T-helper 2 cell treated with Interferon-gamma antibody and Interleukin-4, amounts not matched to agents 5 μg/mL and 100 μg/mL, for 36 hours (primary cell): ENCODE measurements at places on chromosomes 3 and 15.

GRCh38 chr3:99579246-99579645 is 59.1 kb upstream of the COL8A1 start:
- H3K27me3 ChIP-seq, result no peaks in the 10 kb centered on the region
- DNase-seq, result no peak
- no peak overlapping the region for H3K27ac ChIP-seq

DNA sequence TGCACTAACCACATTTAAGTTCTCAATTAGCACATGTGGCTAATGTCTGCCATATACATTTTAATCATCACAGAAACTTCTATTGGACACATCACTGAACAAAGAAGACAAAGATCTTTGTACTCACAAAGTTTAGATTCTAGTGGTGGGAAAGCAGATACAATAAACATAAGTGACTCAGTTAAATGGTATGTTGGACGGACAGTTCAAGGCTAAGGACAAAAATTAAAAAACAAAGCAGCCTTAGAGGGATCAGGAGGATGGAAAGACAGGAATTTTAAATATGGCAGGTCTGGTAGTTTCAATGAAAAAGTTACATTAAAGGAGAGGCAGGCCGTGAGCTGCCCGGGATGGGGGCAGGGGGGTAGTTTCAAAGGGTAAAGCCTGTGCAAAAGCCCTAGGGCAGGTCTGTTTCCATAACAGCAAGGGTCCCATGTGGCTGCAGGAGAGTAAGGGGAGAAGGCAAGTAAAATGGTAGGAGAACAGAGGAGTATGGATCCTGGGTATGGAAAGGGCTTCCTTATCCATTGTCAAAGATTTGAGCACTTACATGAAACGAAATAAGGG is 220.7 kb downstream of the FHIT start:
- H3K27ac ChIP-seq, result no peak overlapping the region
- no peaks in the 10 kb centered on the region for H3K27me3 ChIP-seq
- H3K36me3 ChIP-seq, result no peaks in the 10 kb centered on the region
- no peak overlapping the region for H3K4me3 ChIP-seq

GRCh38 chr3:52248165-52248541 is 2.6 kb downstream of the PPM1M start:
- H3K4me1 ChIP-seq, result peaks cover 56% of the 10 kb centered on the region
- peak overlapping the region; percentile 51 for H3K4me3 ChIP-seq
- DNase-seq, result no peak
- H3K27ac ChIP-seq, result peak overlapping the region; percentile 83
- H3K36me3 ChIP-seq, result peaks cover 54% of the 10 kb centered on the region

DNA sequence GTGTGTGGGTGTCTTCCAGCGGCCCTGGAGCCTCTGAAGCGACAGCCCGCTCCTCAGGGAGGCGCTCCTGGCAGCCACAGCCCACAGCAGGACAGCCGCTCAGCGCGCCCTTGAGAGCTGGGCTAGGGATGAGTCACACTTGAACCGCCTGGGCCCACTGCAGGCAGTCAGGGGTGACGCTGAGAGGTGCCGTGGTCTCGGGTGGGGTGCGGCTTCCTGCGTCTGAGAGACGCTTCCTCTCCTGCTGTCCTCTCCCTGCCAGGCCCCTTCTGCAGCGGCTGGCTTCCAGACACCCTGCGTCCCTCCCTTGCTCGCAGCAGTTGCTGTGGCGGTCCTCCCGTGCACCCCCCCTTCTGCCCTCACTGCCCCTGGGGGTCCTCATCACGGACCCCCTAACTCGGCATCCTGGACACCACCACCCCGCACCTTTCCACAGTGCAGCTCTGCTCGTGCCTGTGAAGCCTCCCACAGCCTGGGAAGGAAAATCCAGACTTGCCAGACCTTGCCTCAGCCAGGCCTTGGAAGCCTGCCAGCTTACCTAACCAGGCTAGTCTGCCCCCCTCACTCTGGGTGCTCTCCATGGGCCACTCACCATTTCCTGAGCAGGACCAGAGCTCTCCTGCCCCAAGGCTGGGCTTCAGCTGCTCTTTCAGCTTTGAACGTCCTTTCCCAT is 1.1 kb upstream of the SPTBN5 start:
- no peaks in the 10 kb centered on the region for H3K36me3 ChIP-seq
- H3K27ac ChIP-seq, result peak overlapping the region; percentile 93
- DNase-seq, result peak; percentile 63
- peak overlapping the region; percentile 54 for H3K4me3 ChIP-seq

GRCh38 chr3:188287339-188287738 is 133.4 kb downstream of the LPP start:
- H3K36me3 ChIP-seq, result peaks cover 18% of the 10 kb centered on the region
- no peak for DNase-seq
- no peak overlapping the region for H3K27ac ChIP-seq
- H3K27me3 ChIP-seq, result no peaks in the 10 kb centered on the region
- H3K4me3 ChIP-seq, result no peak overlapping the region

- peak overlapping the region; percentile 92 for H3K27ac ChIP-seq
- peak overlapping the region; percentile 89 for H3K4me3 ChIP-seq
- peaks cover 56% of the 10 kb centered on the region for H3K4me1 ChIP-seq
- H3K27me3 ChIP-seq, result no peaks in the 10 kb centered on the region
These were observed 792 bp downstream of the ATP13A3 start for GRCh38 chr3:194485881-194486539.

DNA sequence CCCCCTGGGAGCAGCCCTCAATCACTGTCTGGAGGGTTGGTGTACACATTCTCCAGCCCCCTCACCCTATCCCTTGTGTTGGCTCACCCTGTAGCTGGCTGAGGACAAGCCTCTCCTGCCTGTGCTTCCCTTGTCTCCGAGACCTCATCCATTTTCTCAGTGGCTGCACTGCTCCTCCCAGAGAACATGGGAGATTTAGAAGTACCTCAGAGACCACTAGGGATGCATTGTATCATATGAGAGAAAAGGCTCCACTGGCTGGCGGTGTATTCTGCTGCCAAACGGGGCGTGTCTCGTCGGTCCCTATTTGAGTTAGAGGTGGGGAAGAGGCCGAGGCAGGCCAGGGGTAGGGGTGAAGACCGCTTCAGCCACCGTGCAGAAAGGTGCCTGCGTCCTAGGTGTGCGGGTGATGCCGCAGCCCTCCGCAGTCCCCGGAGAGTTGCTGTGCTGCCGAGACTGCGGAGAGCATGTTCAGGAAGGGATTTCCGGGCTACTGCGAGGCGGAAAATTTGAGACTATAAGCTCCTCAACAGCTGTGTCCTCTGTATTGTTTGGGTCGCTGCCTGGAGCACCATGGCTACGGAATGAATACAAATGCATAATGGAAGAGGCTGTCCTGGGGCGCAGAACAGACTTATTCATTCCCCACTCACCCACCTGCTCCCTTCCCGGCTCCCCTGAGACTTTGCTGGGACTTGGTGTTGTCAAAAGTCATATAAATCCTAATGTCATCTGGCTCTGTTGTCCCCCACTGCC is 43.8 kb downstream of the SPSB4 start:
- H3K4me1 ChIP-seq, result no peaks in the 10 kb centered on the region
- H3K36me3 ChIP-seq, result no peaks in the 10 kb centered on the region
- H3K27me3 ChIP-seq, result peaks cover 2% of the 10 kb centered on the region
- no peak for DNase-seq
- H3K27ac ChIP-seq, result no peak overlapping the region

DNA sequence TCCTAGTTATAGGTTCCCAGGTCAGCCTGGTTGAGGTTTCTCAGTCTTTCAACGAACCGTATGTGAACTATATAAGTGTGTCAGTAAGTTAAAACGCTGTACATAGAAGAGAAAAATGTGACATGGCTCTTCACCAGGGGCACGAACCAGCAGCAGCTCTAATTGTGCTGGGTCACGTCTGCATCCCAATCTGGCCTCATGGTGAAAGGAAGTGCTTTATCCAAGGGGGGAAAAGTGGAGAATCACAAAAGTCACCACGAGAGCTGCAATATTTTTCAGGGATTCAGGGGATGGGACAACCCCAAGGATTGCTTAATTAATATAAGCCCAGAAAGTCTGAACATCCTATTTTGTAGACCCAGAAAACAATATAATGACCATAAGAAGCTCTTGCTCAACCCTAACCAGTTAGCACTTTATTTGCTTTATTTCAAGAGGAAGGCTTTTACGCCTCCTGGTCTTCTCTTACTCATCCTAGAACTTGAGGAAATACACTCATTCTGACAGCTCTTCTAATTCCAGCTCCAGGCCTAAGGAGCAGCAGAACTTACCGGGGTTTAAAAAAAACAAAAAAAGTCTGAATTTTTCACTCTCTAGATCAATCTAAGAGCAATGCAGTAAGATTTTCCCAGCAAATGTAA is 16.5 kb downstream of the ANXA2 start:
- no peak for DNase-seq
- H3K4me3 ChIP-seq, result no peak overlapping the region
- no peaks in the 10 kb centered on the region for H3K27me3 ChIP-seq
- peaks cover 6% of the 10 kb centered on the region for H3K4me1 ChIP-seq
- H3K36me3 ChIP-seq, result peaks cover 56% of the 10 kb centered on the region
- H3K27ac ChIP-seq, result no peak overlapping the region

DNA sequence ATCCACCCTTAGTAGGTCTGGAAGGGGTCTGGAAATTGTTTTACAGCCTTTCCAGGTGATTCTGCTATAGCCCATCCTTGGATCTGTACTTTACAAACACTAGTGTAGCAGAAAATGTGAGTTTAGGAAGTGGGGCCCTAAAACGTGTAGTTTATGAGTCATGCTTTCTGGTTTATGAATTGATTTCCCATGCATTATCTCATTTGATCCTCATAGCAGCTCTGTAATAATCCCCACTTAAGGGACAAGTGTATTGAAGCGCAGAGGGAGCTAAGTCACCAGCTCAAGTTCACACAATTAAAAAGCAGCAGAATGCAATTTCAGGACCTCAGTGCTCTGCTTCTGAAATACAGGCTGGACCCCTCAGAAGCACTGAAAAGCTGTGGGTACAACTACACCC is 22.7 kb upstream of the STARD5 start:
- no peak overlapping the region for H3K4me3 ChIP-seq
- no peaks in the 10 kb centered on the region for H3K27me3 ChIP-seq
- DNase-seq, result no peak

GRCh38 chr15:74203914-74204431 is 1.4 kb upstream of the STRA6 start:
- H3K27me3 ChIP-seq, result peaks cover 8% of the 10 kb centered on the region
- H3K4me3 ChIP-seq, result no peak overlapping the region
- DNase-seq, result no peak
- H3K27ac ChIP-seq, result no peak overlapping the region
- no peaks in the 10 kb centered on the region for H3K4me1 ChIP-seq

DNA sequence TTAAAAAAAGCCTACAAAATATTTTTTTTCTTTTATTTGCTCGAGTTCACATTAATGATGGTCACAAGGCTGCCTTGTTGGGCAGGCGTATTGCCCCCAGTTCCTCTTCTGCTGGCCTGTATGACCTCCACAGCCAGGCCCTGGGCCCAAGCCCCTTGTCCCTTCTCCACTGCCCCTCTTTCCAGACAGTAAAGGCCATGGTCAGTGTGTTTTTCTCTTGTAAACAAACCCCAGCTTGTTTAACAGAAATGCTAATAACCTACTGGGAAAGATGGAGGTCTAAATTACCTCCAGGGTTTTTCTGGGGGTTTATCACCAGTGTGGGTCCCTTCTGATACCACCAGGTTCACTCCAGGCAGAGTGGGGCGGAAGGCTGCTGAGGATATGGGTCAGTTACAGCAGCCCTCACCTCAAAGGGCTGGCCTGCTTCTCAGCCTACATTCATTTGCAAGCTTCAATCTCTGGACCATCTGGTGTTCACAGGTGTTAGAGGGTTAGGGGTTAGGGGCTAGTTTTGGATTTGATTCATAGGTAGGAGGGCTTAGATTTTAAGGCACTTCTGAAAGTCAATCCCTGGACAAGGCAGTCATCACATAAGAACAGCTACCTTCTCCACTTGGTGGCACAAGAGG is 2.0 kb upstream of the MANF start:
- H3K27me3 ChIP-seq, result no peaks in the 10 kb centered on the region
- H3K27ac ChIP-seq, result peak overlapping the region; percentile 52
- DNase-seq, result no peak
- peak overlapping the region; percentile 98 for H3K4me3 ChIP-seq
- H3K36me3 ChIP-seq, result peaks cover 35% of the 10 kb centered on the region
- H3K4me1 ChIP-seq, result peaks cover 31% of the 10 kb centered on the region

DNA sequence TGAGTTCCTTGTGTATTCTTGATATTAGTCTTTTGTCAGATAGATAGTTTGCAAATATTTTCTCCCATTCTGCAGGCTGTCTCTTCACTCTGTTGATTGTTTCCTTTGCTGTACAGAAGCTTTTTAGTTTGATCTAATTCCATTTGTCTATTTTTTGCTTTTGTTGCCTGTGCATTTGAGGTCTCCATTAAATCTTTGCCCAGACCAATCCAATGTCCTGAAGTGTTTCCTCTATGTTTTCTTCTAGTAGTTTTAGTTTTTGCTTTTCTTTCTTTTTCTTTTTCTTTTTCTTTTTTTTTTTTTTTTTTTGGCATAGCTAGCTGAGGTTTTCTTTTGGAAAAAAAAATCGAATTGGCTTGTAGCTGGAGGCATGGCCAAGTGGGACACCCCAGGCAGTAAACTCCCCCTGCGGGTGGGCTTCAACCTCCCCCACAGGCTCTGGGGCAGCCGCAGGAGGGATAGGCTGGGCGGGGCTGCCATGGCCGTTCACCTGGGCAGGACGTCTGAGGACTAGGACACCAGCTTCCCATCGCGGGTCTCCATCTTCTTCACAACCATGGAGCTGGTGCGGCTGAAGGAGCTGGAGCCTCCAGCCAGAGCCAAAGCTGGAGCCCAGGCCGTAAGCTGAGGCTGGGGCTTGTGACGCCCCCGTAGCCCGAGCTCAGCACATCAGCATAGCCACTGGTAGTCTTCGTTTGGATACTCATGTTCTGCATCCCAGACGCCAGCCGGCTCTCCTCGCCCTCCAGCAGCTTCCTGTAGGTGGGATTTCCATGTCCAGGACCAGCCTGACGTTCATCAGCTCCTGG is 16.2 kb upstream of the PSTPIP1 start:
- H3K4me3 ChIP-seq, result no peak overlapping the region
- DNase-seq, result no peak
- H3K4me1 ChIP-seq, result peaks cover 43% of the 10 kb centered on the region
- no peak overlapping the region for H3K27ac ChIP-seq

GRCh38 chr3:170267793-170268192 is 45.6 kb downstream of the PRKCI start:
- peaks cover 13% of the 10 kb centered on the region for H3K36me3 ChIP-seq
- DNase-seq, result no peak
- H3K4me1 ChIP-seq, result no peaks in the 10 kb centered on the region

DNA sequence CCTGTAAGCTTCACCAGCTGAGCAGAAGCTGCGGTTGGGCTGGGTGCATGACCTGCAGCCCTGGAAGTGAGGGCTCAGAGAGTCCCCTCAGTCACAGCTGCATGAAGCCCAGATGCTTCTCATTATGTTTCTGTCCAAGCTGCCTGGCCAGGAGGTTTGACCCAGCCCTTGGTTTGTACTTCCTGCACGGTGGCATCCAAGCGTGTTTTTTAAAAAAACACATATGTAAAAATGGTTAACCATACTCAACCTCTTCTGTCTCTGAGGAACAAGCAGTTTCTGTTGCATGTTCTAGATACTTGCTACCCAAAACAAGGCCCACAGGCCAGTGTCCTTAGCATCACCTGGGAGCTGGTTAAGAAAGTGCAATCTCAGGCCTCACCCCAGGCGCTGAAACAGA is 76.0 kb upstream of the ATP10A start:
- H3K27me3 ChIP-seq, result no peaks in the 10 kb centered on the region
- H3K36me3 ChIP-seq, result no peaks in the 10 kb centered on the region
- H3K4me1 ChIP-seq, result no peaks in the 10 kb centered on the region
